ENCODE measurements at places on chromosomes 3 and 15.

DNA sequence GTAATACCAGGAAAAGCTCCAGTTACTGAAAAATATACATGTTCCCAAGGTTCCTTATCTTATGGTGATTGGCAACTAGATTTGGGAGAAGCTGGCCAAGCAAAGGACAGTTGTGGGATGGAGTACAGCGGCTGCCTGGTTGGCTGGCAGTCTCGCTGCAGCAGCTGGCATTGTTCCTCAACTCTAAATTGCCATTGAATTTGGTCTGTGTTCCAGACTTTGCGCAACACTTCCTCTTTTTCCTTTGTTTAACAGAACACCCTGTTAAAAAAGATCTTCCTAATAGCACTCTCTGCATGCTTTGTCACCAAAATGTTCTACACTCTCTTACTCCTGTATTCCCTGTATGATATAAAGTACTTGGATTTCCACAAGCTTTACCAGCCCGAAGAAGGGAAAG is 420.6 kb upstream of the RBMS3 start:
- DNase-seq, result no peak

GRCh38 chr15:26572602-26573350 is 200.1 kb downstream of the GABRB3 start:
- DNase-seq, result no peak

GRCh38 chr15:25469377-25469776 is 30.6 kb upstream of the UBE3A start:
- no peak for DNase-seq

- DNase-seq, result no peak
Measured at GRCh38 chr3:18288243-18288642, 136.9 kb downstream of the SATB1 start.

DNA sequence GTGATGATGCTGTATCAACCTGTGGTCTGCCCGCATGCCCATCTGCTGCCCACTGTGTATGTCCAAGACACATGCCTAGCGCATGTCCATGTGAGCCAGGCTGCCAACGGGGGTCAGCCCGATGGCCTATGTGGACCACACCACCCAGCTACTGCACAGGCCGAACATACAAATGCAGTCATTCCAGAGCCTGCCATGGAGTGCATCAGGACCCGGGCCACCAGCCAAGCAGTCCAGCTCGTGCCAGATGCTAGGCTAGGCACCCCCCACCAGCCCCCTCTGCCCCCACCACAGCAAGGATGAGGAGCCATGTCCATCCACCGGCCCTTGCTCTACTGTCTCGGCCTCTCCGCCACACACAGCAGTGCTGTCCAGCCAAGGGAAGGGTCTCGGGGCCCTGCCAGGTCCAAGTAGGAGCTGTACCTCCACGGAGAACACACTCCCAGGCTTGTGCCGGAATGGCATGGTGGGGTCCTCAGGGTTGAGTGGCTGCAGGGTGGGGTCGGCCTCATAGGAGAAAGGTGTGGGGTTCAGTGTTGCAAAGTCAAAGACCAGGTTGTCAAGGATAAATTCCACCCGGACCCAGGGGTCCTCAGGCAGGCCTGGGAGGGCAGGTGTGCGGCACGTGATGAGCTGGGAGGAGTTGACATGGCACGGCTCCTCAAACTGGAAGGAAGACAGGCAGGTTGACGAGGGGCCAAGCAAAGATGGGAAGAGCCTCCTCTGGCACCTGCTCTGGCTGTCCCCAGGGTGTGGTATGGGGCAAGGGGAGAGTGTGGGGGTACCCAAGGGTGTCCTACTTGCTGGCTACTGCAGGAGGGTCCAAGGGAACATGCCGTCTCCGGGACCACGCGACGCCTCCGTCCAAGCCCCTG is 15.3 kb downstream of the PLXNB1 start:
- DNase-seq, result no peak

GRCh38 chr15:95498961-95499360 is 831.5 kb upstream of the NR2F2 start:
- DNase-seq, result no peak

GRCh38 chr3:71066356-71066755 is 517.2 kb downstream of the FOXP1 start:
- no peak for DNase-seq

- DNase-seq, result no peak
Measured at GRCh38 chr15:34653992-34654391, 70.5 kb upstream of the GOLGA8B start.

DNA sequence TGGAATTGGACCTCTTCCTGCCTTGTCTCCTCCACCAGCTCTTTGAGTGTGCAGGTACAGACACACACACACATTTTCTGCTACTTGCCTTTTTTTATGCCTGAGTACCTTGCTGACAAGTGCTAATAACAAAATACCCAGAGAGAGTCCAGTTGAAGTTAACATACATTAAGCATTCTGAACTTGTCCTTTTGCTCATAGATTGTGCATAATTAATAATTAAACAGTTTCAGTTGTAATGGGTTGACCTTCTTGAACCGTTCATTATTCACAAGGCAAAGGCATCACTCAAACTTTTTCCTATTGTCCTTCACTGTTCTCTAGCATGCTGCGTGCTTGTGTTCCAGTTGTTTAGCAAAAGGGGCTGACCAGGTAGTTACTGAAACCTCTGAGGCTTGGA is 59.6 kb upstream of the SKOR1 start:
- DNase-seq, result no peak

DNA sequence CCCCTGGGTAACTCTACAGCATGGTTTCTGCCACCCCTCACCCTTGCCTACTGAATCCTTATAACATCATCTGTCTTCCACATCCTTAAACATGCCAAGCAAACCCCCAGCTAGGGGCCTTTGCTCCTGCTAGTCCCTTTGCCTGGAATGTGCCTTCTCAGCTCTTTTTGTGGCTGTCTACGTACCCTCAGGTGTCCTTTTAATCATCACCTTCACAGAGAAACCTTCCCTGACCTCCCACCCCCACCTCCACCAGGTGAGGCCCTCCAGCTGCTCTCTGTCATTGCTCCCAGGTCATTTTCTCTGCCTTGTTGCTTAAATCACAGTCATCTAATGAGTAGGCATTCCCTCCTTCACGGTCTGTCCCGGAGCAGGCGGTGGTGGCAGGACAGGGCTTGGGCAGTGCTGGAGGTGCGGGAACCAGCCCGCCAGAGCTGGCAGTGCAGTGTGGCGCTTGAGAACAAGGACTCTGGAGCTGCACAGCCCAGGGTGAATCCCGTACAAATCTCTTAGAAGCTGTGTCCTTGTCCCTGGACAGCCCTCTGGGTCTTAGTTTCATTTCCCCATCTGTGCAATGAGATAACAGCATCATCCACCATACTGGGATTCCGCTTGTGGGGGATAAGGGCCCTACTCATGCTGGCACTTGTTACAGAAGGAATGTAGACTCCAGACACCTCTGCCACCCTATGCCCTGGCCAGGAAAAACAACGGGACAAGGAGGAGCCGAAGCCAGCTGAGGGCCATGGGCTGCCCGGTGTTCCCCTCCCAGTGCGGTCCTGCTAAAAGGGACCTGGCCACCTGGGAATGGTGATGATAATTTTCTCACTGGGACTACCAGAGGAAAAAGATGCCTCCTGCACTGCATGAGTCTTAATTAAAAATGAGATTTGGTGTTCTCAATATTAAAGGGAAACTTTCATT is 52.1 kb upstream of the IQSEC1 start:
- no peak for DNase-seq

DNA sequence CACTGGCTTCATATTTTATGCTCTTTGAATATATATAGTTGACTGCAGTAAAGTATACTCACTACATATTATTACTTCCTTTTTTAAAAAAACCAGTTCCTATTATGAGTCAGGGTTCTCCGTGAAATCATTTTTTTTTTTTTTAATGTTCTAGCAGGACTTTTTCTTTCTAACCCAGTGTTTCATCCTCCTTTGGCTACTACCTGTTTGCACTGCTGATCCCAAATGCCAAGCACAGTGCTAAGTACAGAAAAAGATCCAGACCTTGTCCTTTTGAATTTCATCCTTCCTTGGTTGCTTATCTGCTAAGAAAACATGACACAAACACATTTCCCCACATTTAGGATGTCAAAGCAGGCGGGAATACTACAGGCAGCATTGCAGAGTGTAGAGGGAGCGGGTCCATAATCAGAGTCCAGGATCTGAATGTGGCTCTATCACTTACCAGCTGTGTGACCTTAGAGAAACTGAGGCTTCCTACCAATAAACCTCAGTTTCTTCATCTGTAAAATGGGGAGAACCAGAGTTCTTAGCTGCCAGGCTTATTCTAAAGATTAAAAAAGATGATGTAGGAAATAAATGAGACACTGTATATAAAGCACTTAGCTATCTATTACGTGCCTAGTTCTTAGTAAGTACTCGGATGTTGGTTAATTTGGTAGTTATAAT is 37.2 kb upstream of the ANPEP start:
- DNase-seq, result no peak

Data from GM18507 (cell line).